NCI-H446 treated with DMSO at 0.1 percent for 48 hours (cell line): ENCODE measurements at places on chromosomes 1 and 21.

GRCh38 chr1:147497826-147498225 lies 43.5 kb upstream of the BCL9 start:
- DNase-seq = no peak

- DNase-seq = no peak
These were observed 2.1 kb upstream of the S100A10 start for GRCh38 chr1:151995774-151996173.

GRCh38 chr1:207993477-207994445 lies 82.8 kb upstream of the CD34 start:
- DNase-seq = no peak

DNA sequence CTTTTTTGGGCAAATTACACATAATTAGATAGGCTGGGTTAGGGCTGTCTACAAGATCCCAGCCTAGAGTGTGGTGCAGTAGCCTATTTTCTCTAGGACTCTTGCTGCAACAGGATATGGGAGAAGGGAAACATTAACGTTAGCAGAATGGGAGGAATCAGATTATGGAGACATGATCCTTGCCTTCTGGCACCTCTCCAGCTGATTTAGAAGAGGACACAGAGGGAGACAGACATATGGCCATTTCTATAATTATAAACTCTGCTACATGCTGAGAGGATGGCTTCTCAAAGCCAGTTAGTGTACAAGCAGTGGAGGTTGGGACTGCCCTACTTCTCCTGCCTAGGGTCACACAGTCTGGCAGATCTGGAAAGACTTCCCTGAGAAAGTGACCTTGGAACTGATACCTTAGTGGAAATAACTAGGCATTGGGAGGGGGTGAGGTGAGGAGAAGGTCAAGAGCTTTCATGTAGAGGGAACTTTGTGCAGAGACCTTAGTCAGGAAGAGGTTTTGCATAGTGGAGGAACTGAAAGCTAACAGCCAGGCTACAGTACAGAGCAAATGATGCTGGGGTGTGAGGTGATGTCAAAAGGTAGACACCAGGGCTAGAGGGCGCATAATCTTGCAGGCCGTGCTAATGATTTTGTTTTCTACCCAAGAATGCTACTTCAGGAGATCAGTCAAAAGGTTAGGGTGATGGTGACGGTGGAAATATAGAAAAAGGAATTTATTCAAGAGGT lies 1.2 kb upstream of the CD1D start:
- DNase-seq = no peak

DNA sequence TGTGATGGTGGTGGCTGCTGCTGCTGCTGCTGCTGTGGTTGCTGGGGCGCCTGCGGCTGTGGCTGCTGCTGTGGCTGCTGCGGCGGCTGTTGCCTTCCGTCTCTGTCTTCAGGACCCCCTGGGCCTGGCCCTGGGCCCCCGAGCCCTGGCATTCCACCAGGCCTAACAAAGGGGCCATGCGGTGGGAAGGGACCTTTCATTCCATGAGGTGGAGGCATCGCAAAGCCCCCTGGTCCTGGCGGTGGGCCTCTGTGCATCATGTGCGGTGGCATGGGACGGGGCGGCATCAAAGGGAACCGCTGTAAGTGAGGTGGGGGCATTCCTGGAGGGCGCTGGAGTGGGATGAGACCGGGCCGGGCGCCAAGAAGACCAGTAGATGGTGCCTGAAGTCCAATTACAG lies 12.4 kb downstream of the SOD1 start:
- DNase-seq = no peak

DNA sequence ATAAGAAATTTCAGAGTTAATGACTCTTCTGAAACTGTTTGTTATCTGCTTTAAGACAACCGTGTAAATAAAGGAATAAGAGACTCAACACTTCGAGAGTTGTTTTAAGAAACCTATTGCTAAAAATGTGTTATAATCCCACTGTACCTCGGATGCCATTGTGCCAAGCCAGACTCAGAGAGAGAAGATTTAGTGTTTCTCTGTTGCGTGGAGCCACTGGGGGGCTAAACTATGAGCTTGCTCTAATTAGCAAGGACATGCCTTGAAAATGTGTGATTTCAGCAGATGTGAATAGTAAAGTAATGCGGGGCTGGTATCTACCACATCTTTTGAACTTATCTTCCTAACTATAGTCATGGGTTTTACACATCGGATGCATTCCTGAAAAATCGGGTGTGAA lies 56.2 kb upstream of the TARBP1 start:
- no peak for DNase-seq

GRCh38 chr1:182003025-182003725 lies 58.3 kb downstream of the ZNF648 start:
- no peak for DNase-seq

- no peak for DNase-seq
These were observed 20.7 kb upstream of the SLC19A1 start for GRCh38 chr21:45562965-45563364.

GRCh38 chr1:54156201-54156600 lies 3.4 kb upstream of the CDCP2 start:
- DNase-seq = no peak

- no peak for DNase-seq
These were observed 38.7 kb downstream of the CNN3 start for GRCh38 chr1:94888201-94888600.

DNA sequence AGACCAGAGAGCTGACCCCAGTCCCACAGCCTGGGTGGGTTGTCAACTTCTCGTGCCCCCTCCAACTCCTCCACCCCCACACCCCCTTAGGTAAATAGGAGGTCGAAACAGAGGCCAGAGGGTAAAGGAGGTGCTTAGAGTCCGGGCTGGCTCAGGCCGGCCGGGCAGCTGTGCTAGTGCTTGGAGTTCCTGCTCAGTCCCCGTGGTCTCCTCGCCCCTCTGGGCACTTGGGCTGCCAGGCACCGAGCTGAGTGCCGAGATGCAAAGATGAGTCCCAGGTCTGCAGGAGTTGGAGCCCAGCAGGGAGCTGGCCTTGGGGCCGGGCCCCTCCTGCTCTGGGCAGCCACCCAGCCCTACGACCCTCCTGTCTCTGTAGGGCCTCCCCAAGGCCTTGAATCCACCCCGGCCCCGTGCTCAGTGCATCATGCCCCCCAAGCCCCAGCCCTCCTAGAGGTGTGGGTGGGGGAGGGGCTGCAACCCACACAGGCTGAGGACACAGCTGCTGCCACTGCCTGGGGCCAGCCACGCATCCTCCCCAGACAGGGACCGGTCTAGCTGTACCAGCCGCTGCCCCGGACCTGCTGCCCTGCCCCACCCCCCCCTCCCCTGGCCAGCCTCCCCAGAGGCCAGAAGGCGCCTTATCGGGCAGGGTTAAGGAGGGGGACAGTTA lies 1.9 kb downstream of the SMIM1 start:
- no peak for DNase-seq

DNA sequence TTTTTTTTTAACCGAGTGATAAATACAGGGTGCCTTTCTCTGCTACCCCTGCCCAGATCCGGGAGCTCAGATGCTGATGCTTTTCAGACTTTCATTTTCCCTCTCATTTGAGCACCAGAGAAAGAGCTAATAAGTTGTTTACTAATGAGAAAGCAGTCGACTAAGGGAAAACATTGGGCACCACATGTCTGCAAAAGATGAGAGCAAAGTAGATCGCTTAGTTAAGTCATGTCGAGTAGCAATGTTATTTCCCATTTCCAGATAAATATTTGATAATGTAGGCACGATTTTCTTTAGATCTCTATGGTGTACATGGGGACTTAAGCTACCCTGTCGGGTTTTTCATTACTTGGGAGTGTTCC lies 1.2 kb downstream of the PKN2 start:
- DNase-seq = no peak

- DNase-seq = no peak
These were observed 4.8 kb upstream of the HES5 start for GRCh38 chr1:2534687-2535441.

- no peak for DNase-seq
These were observed 2.9 kb upstream of the CSRP1 start for GRCh38 chr1:201509601-201510374.

- DNase-seq = peak; percentile 70
These were observed 323.7 kb downstream of the PLPP3 start for GRCh38 chr1:56255516-56256152.

- DNase-seq = no peak
These were observed 111.1 kb upstream of the BEND5 start for GRCh38 chr1:48887796-48888195.

GRCh38 chr1:51423073-51423821 lies 92.9 kb upstream of the TTC39A start:
- no peak for DNase-seq

DNA sequence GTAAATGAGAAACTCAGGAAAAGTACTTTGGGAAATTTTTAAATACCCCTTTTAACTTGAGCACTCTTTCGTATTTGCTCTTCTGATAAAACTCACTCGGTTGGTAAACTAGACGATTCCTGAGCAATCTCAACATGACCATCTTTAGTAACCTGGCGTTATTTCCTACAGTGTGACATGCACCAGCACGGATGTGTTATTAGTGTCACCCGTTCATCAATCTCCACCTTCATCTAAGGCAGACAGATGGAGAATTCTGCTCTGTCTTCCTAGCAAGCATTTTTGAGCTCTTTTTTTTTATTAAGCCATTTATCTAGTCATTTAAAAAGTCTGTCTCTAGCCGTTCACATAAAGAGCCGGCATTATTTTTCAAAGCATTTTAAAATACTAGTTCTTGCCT lies 155.2 kb downstream of the DISP1 start:
- DNase-seq = no peak

DNA sequence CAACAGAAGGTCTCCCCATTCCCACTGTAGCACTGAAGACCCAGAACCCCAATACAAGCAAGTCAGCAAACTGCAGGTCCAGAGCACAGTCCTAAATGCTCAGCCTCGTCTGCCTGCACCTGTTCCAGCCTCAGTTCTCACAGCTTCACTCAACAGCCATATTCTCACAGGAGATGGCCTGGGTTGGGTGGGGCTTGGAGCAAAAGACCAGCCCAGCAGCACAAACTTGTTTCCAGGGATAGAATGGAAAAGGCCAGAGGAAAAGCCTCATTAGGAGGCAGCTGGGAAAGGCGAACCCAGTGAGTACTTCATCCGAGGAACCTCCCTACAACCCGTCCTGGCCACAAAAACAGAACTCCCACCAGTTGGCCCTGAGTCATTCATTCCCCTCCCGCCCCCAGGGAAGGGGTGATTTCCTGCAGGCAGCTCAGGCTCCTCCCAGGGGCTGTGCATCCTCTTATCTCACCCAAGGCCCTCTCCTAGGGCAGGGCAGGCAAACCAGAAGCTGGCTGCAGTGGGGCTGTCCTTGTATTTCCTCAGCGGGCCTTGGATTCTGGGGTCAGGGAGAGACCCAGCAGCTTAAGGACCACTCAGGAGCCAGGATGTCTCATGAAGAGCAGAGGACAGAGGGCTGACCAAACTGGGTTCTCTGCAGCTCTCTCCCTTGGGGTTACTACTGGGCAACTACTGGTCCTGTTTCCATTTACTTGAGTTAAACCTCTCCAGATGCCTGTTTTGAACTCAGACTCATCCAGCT lies 7.4 kb upstream of the MPL start:
- DNase-seq = no peak

GRCh38 chr1:117674521-117675400 lies 68.9 kb downstream of the TENT5C start:
- no peak for DNase-seq

DNA sequence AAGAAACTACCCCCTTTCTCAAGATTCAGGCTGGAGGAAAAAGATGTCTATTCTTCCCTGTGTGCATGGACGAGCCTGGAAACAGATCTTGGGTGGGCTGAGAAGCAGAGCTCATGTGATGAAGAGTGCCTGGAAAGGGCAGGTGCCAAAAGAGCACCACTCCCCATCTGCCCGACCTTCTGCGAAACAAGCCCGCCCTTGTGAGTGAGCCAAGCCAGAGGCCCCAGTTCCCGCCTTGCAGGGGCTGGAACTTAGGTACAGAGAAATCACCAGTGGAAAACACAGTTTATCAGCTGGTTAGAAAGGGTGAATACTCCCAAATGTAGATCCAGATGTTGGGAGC lies 26.7 kb upstream of the A3GALT2 start:
- peak; percentile 61 for DNase-seq

- no peak for DNase-seq
These were observed 7.0 kb downstream of the TRIM11 start for GRCh38 chr1:228399531-228400236.

DNA sequence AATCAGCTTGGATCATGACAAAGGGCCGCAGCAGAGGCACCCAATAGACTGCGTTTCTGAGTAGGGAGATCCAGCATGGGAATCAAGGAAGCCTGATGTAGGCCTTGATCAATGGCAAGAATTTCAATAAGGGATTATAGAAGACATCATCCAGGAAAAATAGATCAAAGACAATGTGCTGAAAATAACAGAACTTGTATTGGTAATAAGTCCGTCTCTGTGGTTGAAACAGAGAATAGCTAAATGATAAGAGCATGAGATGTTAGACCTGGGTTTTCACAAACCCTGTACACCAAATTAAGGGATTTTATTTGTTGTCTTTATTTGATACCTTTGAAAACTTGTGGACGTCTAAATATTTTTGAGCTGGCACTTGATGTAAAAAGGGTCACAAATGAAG lies 228.0 kb upstream of the SGIP1 start:
- no peak for DNase-seq

- DNase-seq = no peak
These were observed 94.0 kb upstream of the WNT4 start for GRCh38 chr1:22236900-22237299.

DNA sequence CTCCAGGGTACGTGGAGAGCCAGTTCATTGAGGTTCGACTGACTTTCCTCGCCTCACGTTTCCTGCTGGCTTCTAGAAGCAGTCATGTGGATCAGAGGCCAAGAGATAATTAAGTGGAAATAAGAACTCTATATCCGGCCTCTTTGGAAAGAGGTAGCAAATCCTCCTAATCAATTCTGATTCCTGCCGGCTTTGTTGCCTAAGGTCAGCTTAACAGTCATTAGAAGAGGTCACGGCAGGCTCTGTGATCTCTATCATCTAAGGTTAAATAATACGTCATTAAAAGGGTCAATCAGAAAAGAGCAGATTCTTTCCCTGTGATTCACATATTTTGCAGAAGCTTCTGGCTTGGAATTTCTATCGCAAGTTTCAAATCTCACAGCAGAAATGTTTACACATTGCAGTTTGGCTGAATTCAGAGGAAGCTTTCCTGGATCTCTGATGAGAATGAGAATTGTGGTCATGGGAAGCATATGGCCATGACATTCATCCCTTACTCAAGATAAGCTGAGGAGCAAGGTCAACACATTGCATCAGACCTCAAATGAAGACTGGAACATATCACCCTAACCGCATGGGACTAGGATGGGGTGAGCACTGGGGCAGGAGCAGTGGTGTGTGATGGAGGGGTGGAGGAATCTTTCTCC lies 189.4 kb downstream of the PBX1 start:
- DNase-seq = no peak

DNA sequence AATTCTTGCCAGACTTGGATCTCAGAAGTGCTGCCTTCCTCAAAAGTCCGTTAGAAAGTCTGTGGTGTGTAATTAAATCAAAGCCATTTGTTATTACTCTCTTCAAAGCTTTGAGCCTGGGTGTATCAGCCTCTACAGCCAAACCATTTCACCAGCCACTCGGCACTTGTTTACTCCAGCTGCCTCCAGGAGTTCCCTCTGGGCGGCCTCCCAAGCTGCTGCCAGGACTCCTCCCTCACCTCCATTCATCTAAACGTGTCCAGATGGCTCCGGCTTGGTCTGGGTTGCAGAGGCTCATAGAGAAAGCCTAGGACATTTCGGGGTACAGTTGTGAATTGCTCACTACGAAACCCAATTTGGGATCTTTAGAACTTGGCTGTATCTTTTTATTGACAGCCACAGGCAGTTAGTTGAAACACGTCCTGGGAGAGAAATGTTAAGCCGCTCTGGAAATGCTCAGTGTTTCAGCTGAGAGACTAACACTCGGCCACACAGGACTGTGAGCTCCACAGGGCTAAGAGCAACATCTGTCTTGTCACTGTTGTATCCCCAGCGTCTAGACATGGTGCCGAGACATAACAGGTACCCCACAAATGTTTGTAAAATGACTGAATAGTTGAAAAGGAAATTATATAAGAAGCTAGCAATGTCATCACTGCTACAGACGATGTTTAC lies 116.9 kb upstream of the NGF start:
- DNase-seq = no peak
